Choroid plexus epithelial cell (primary cell): ENCODE measurements at places on chromosomes 6 and 20.
A peak's percentile ranks its signal among the peaks of the same experiment; 100 is the strongest.

GRCh38 chr6:144285548-144285797 is 338 bp downstream of the UTRN start:
- DNase-seq = no peak

DNA sequence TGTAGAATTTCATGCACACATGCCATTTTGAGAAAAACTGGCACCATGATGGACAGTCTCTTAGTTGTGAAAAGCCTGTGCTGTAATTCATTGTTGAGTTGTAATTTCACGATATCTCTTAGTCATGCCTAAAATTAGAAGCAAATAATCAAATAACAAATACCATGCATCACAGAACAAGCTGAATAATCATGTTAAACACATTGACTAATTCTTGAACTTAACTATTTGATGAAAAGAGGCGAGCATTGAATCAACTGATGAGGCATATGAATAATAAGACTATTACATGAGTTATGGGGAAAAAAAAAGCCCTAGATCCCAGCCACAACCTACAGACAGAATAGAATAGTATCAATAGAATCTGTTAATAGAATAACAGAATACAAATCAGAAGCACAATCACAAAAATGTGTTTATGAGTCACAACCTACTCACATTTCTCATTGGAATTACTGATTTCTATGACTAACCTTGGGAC is 14.2 kb upstream of the RNF217 start:
- DNase-seq = no peak

DNA sequence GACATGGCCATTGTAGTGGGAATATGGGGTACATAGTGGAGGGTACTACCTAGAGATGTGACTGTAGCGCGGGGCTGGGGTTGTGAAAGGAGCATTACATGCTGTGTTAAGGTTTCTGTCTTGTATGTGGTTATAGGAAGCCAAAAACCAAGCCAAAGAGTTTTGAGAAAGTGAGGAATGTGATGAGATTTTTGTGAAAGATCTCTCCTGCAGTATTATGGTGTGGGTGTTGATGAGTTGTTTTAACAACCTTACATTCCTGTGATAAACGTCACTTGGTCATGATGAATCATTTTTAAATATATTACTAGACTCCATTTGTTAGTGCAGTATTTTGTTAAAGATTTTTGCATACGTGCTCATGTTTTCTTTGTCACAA is 48.9 kb downstream of the ZFAND3 start:
- peak; percentile 80 for DNase-seq

DNA sequence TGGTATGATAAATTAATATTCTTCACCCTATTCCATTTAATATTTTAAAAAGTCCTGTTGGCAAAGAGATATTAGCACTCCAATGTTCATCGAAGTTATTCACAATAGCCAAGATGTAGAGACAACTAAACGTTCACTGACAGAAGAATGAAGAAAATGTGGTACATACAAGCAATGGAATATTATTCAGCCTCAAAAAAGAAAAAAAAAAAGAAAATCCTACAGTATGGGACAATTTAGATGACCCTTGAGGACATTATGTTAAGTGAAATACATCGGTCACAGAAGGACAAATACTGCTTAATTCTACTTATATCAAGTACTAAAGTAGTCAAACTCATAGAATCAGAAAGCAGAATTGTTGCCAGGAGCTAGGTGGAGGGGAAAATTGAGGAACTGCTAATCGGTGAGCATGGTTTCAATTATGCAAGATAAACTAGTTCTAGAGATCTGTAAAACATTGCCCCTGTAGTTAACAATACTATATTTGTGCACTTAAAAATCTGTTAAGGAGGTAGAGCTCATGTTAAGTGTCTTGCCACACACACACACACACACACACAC is 4.7 kb downstream of the GCLC start:
- no peak for DNase-seq

- peak; percentile 74 for DNase-seq
Observed at GRCh38 chr6:150915880-150916265, 50.4 kb downstream of the MTHFD1L start.

DNA sequence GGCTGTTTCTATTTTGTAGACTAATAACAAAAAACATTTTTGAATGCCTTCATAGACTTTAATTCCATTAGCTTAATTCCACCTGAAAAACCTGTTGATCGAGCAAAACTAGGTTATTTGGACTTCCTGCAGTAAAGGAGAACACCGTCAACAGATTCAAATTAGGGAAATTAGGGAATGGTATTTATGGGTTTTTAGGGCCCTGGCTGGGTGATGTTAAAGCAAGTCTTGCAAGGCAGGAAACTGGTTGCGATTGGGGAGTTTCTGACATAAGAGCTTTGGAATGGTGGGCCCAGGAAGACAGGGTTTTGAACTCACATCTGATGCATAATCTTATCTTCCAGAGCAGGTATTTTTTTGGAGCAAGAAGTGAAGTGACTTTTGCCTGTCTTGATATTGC is 40.1 kb upstream of the TFAP2C start:
- no peak for DNase-seq

- no peak for DNase-seq
Observed at GRCh38 chr6:57263739-57264138, 41.6 kb upstream of the RAB23 start.

- DNase-seq = peak; percentile 30
Observed at GRCh38 chr6:73308712-73309534, 45.2 kb downstream of the DPPA5 start.

DNA sequence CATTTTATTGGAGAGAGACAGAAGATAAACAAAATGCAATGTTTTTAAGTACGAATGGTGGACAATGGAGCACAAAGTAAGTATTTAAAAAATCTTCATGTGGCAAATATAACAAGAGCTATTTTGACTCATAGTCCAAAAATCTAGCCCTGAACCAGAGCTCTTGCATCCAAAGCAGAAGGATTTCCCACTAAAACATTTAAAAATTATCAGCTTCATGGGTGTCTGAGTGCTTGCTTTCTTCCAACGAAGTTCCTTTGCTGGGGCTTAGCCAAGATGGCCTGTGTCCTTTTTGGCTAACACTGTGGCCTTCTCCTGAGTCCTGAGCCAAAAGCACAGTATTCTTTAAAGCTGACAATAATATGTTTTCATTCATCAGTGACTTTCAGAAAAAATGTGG is 161.7 kb downstream of the RIMS1 start:
- no peak for DNase-seq

- peak; percentile 40 for DNase-seq
Observed at GRCh38 chr20:19758501-19759331, 658 bp downstream of the RIN2 start.

DNA sequence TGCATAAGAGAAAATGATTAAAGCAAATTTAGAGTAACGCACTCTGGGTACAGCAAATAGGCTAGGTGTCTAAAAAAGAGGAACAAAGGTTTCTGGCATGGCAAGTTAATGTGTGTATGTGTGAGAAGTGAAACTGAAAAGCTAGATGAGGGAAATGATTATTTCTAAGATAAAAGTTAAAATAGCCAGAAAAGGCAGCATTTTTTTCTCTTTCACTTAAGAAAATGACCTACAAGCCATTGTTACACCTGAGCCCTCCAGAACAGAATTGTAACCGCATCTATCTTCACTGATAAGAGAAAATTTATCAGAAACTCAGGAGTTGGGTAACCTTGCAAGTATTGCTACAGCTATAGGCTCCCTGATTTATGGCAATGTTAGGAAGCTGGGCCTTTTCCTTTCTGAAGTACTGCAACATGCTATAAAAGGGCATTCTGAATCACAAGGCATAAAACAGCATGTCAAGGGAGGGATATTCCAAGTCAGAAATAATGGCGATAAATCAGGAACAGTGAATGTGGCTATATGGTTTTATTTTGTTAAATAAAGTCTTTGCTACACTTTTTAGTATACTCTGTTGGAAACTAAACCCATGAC is 395.3 kb downstream of the TBC1D32 start:
- no peak for DNase-seq

DNA sequence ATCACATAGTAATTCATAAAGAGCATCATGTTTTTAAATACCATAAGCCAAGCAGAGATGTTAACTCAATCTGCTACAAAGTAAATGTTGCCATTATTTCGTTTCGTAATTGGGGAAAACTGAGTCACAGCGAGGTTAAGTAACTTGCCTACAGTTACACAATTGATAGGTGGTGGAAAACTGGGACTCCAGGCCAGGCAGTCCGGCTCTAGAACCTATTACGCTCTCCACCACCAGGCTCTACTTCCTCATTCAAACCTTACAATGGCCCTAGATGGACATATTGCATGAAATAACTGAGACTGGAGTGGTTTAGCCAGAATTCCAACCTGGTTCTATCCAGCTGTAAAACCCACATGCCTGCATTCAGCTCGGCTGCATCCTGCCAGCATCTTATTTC is 58.2 kb downstream of the LINC00237 start:
- no peak for DNase-seq

GRCh38 chr20:18835466-18836256 is 22.1 kb downstream of the SCP2D1 start:
- DNase-seq = no peak

- peak; percentile 10 for DNase-seq
Observed at GRCh38 chr20:61502433-61502832, 250.4 kb downstream of the CDH4 start.

- peak; percentile 42 for DNase-seq
Observed at GRCh38 chr20:43507150-43508080, at the start of gene L3MBTL1. Gene L3MBTL1, plus strand, starts transcription at chr20:43507697. Its CDS starts 5,807 bp downstream, at chr20:43513504.

DNA sequence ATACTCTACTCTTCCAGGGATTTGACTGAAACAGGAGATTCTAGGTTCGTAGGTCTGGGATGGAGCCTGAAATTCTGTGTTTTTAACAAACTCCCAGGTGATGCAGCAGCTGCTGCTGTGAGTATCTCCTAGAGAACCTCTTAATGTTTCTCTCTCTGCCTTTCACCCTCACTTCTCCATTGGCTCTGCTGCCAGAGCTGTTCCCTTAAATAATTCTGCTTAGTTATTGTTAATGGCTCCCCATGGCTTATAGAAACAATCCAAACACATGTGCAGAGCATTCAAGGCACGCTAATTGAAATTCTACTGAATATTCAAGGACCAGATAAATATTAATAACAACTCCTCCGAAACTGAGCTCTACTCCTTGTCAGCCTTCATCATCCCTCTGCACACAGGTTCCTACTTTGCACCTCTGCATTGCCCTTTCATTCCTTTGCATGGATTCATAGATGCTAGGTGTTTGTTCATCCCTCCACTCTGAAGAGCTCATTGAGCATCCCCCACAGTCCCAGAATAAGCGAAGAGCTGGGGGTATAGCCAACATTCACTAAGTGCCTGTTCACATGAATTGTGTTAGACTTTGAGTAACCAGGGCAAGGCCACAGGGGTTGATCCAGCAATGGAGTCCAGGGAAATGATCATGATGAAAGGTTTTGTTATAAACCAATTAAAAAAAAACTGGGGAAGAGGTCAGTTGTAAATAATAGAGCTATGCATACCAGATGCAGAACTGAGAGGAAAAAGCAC is 488.4 kb upstream of the JAG1 start:
- no peak for DNase-seq

DNA sequence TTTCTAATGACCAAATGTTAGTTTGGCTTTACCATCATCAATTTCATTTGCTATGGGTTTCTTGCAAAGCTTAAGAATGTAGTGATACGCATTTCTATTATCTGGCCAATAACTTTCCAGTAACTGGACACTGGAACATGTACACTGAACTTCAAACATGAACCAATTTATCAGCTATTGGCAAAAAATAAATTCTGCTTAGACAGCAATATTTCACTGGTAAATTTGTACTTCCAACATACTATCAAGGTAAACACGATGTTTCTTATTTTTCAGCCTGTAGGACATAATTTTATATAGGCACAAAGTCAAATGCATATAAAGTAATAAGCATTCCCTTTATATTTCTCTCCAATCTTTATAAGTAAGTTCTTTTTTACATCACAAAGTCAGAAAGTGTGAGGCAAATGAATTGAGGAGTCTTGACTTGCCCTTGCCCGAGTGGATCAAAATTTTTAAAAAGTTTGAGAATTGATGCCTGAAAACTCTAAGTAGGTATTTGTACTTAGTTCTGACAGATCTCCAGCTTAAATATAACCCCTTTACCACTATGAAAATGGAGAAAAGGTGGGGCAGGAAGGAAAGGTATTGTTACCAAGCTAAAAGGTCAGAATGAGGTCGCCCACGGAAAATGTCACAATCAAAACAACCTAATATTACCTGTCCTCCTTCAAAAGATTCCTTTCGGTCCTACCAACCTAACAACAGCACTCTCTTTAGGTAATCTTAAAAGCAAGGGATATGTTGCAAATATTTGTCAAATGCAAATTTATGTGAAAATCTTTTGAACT is 41.3 kb downstream of the STK38 start:
- DNase-seq = no peak

- DNase-seq = peak; percentile 84
Observed at GRCh38 chr20:44215125-44215524, 4.6 kb upstream of the OSER1 start.

DNA sequence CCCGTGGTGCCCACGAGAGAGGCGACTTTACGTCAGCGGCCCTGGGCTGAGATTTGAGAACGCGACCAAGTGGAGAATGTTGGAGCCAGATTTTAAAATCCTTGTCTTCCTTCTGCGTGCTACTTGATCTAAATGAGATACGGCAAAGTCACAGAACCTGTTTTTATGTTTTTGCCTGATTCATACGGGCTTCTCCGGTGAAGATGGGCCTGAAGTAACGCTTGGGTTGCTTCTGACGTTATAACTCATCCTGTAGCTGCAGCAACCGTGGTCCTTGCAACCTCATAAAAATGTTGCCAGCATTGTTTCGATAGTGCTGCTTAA is 462 bp upstream of the SLC35B3 start:
- no peak for DNase-seq

GRCh38 chr20:50089140-50089786 is 23.7 kb downstream of the UBE2V1 start:
- DNase-seq = no peak
